ENCODE measurements at places on chromosomes 2 and 18.

DNA sequence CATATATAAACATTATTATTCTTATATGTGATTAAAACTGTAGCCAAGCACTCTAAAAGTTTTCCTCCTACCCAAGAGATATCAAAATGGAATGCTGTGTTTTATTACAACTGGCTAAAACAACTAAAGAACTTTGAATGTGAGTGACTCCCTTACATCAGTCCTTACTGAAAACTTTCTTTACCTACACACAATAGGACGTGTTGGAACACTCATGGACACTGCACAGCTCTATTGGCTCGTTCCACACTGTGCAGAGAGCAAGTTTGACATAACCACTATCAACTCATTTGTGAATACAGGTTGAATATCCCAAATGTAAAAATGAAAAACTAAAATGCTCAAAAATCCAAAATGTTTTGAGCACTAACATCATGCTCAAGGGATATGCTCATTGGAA is 650.6 kb downstream of the SLC4A3 start:
- no peak for DNase-seq

DNA sequence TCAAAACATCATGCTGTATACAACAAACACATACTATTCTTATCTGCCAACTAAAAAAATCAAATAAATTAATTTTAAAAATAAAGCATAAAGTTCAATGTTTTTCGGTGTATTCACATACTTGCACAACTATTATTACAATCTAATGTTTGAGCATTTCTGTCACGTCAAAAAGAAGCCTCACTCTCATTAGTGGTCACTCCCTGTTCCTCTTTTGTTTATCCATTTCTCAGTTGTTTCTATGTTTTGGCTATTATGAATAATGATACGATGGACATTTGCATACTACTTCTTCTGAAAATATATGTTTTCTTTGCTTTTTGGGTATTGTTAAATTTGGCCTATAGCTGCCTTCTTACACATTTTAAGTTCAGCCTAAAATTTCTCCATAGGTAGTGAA is 773.0 kb upstream of the HS6ST1 start:
- DNase-seq, result no peak

- DNase-seq, result no peak
These were observed 109.0 kb upstream of the BZW1 start for GRCh38 chr2:200702646-200703118.

DNA sequence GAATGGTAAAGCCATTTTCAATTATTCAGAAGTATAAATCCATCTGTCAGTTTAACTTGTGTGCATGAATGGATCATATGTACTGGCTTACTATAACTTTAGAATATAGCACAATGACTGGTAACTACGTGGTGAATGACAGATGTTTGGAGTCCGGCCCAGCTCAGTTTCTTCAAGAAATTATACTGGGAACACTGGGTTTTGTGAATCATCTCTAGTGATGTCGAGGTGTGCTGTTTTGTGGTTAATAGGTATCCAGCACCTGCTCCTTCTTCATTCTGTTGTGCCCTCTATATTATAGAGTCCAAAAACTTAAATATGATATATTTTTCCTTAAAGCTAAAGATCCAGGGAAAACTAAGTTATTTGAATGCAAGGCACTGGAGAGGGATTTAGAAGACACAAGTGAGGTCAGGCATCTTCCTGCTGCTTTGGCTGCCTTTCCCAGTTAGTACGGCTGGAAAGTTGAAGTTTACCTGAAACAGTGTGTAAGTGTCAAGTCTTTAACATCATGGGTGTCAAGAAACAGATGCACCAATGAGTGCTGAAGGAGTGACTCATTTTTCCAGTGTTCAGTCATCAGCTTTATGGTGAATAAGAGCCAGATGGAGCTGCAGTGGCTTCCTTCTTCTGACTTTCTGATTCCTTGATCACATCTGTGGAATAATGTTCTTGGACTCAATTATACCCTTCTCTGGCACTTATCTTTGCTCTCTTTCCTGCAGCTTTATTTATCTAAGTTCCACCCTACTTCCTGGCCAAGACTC is 1079.5 kb upstream of the CELF4 start:
- DNase-seq, result no peak

- DNase-seq, result no peak
These were observed 5.3 kb downstream of the TPO start for GRCh38 chr2:1418566-1418965.

GRCh38 chr2:55807900-55808299 is 114.3 kb upstream of the PNPT1 start:
- DNase-seq, result no peak

DNA sequence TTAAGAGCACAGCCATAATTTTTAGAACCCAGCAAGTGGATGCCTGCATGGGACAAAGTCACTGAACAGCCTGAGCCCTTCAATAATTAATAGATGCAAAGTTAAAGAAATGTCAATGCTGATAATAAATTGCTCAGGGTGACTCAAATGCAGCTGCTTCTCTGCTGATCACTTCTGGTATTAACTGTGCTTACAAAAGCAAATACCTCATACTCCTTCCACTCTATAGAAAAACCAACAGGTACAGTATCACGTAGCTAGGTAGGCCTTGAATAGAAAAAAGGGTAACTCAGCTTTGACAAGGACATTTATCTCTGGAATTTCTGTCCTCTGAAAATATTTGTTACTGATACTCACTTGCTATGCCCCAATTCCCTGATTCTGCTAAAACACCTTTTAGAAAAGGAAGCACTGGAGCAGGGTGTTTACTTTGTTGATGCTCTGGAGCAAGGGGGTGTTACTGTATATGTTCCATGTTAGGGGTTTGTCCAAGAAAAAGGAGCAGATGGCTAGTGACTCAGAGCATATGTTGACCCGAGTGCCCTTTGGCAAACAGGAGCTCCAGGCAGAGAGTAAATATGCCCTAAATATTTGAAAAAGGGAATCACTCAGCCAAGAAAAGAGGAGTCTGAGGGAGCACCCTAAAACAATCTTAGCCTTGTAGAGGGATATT is 59.1 kb upstream of the RTN4 start:
- no peak for DNase-seq

DNA sequence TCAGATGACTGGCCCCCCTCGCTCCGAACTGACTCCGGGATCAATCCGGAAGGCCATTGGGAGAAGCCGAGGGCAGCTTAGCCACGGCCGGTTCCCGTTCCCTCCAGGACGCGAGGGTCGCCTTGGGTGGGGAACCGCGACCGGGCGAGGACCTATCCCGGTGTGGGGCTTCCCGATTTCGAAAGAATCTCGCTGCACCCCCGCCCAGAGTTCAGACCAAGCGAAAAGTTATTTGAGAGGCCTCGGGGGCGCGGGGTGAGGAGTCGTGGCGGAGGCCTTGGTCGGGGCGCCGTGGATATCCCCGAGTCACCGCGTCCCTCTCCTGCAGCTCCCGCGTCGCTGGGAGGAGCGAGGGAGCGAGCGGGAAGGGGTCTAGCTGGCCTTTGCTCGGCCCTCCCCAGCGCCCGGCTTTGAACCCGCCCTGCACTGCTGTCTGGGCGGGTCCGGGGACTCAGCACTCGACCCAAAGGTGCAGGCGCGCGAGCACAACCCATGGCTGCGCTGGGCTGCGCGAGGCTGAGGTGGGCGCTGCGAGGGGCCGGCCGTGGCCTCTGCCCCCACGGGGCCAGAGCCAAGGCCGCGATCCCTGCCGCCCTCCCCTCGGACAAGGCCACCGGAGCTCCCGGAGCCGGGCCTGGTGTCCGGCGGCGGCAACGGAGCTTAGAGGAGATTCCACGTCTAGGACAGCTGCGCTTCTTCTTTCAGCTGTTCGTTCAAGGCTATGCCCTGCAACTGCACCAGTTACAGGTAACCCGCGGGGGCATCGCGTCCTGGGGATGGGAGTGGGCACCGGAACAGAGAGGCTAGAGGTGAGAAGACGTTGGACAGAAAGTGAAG is at the start of gene CYP27A1:
CYP27A1 (plus strand) TSS at position 457 of the 837 bp plus-strand sequence; CDS start at position 493, 36 bp downstream.
- DNase-seq, result no peak

GRCh38 chr2:19543663-19544383 is 185.4 kb upstream of the OSR1 start:
- DNase-seq, result no peak

- no peak for DNase-seq
These were observed 109.0 kb upstream of the DTNA start for GRCh38 chr18:34600874-34601656.

DNA sequence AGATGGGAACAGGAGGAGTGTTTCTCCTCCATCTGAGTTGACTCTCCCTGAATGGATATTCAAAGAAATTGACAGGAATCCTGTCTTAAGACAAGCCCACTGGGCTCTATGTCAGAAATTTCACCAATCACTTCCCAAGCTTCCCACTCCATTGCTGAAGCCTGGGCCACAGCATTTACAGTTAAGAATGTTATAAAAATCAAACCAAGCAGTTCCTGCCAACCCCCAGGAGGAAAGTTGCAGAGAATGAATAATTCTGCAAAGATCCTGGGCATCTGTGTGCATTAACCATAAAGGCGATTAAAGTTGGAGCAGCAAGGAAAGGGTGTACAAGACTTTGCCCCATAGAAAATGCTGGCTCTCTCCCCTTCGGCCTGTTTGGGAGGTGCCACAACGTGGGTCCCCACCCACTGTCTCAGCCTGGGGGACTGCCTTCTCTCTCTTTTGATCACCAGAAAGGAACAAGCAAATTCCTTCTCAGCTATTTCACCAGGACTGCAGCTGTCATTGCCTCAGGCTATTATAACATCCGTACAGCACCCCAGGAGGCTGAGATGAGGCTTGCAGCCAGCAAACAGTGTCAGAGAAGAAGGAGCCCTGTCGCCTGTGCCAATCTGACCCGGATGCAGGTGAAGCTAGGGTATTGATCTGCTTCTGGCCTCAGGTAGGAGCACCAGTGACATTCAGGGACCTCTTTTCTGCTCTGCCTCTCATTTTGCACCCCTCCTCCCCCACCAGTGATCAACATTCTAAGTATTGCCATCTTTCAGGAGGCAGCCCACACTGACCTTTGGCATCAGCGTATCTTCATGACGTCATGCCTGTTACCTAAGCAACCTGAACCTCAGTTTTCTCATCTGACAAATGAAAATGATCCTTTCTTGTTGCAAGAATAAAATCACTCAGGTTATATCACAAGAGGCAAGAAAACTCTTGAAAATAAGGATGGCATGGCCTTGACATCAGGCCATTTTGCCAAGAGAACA is 219.0 kb downstream of the SH3BP4 start:
- no peak for DNase-seq

DNA sequence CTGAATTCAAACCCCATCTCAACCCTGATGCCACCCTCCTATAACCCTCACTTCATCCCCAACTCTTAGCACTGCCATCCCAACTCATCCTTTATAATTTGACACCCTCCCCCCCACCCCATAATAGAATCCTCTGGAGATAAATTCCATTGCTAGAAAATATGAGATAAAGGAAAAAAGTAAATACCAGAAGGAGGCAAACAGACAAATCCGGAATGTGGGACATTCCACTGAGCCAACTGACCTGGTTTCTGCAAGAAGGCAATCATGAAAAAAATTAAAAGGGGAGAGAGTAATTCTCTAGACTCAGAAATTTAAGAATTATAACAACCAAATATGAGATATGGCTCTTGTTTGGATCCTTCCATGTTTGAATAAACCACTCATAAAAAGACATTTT is 132.4 kb downstream of the CYP26B1 start:
- no peak for DNase-seq

Measured in Kasumi-1 (cell line).